ENCODE measurements at places on chromosomes 4 and X.

- no peak for DNase-seq
Measured at GRCh38 chrX:18877469-18877868, 106.4 kb downstream of the PHKA2 start.

GRCh38 chrX:97096385-97096784 lies 212.7 kb downstream of the RPA4 start:
- no peak for DNase-seq

- no peak for DNase-seq
Measured at GRCh38 chr4:82247171-82247570, 126.6 kb downstream of the HNRNPD start.

DNA sequence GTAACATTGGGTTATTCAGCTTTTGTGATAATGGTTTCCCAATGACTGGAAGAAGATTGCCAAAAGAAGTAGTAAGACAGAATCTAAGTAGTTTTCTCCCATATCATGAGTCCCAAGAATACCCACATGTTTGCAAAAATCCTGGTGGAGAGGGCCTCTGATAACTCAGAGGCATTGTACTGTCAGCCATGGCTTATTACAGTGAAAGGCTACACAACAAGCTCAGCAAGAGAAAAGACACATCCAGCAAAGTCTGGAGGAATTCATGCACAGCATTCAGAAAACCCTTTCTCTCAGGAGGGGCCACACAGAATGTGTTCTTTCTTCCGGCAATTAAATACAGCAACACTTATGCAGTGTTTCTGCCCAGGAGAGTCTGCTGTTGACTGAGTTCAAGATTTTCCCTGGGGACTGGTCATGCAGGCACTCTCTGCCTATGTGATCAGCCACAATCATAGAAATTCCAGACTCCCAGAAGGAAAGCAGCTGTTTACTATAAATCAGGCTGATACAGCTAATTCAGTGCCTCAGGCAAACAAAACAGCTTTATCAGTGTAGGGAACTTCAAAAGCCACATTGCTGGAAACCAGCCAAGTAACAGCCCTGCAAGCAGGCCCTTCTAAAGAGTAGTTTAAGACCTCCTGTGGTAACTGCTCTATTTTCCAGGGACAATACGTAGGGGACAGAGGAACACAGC lies 937.1 kb downstream of the CCSER1 start:
- DNase-seq = no peak

DNA sequence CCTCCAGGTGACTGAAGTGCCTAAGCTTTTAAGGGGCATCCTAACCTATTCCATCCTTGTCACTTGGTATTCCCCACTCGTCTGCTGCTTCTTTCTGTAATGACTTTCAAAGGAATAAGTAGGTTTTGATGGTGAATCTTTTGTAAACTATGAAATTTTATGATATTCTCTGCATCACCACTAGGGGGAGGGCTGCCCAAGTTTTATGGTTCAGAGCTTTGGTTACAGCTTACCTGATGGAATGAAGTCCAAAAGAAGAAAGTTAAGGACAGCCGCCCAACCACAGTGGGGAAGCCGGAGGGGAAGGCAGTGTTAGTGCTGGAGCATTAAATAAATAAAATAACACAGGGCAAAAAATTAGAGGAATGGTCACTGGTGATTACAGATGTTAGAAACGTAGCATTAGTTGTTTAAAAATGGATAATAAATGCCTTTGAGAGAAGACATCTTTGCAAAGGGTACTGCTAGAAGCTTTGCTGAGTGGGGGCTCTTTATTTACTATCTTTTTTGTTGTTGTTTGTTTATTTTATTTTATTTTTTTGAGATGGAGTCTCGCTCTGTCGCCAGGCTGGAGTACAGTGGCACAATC lies 204.9 kb downstream of the GBA3 start:
- no peak for DNase-seq

DNA sequence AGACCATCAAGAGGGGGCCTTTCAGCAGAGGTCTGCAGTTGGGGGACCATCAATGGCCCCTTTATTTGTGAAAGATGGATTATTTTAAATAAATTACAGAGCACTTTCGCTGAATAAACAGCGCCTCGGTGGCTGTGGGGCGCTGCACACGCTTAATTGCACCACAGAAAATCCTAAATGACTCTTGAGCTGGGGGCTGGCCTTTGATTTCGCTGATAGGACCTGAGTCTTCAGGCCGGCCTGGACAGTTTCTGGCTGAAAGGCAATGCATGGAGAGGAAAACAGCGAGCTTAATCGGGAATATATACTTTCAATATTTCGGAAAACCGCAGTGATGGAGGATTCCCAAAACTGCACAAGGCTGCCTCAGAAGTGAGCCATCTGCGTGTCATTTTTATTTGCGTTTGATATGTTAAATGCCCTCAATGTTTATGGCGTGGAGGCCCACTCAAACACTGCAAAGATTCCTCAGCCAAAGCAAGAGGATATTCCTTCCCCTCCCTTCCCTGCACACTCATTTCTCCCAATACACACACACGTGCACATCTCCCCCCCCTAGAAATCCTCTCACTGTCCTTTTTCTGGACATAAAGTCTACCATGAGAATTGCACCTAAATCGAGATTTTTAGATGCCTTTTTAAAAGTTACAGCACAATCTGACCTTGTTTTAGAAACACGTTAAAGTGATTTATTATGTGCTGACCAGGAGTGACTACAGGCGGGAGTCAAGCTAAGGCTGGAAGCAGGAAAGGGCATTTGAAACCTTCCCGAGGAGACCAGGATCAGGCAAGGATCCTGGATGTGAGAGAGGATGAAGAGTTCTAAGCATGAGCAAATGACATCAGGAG lies 340.7 kb downstream of the RAB28 start:
- DNase-seq = no peak

GRCh38 chrX:155767051-155767875 lies 113.9 kb upstream of the VAMP7 start:
- no peak for DNase-seq

- no peak for DNase-seq
Measured at GRCh38 chr4:17250591-17250990, 261.3 kb downstream of the QDPR start.

- DNase-seq = no peak
Measured at GRCh38 chr4:38468339-38468866, 195.6 kb upstream of the KLF3 start.

GRCh38 chr4:122911588-122911987 lies 10.8 kb downstream of the NUDT6 start:
- DNase-seq = no peak

DNA sequence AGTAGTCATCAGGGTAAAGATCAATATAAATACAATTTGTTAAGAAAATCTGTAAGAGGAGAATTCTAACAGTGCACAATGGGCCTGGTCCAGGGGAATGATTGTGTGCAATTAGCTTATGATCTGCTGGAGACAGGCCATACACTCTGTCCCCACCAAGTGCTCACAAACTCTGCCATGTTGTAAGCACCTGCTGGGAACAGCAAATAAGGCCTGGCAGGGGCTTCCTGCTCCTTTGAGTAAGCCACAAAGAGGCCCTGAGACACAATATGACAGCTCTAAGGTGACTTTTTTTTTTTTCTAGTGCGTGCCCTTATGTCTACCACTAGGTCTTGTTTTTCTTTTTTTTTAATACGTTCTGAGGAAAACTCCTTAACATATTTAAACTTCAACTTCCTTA lies 866.3 kb upstream of the PCDH7 start:
- DNase-seq = no peak

GRCh38 chrX:39481621-39482020 lies 616.1 kb downstream of the BCOR start:
- no peak for DNase-seq

- DNase-seq = no peak
Measured at GRCh38 chr4:40327340-40327739, 7.8 kb upstream of the CHRNA9 start.
